Stimulated activated CD4-positive, alpha-beta T cell treated with anti-CD3 and anti-CD28 coated beads, TNF-alpha, amount 100 ng/mL, for 1 hour (primary cell): ENCODE measurements at places on chromosomes 4 and X.

DNA sequence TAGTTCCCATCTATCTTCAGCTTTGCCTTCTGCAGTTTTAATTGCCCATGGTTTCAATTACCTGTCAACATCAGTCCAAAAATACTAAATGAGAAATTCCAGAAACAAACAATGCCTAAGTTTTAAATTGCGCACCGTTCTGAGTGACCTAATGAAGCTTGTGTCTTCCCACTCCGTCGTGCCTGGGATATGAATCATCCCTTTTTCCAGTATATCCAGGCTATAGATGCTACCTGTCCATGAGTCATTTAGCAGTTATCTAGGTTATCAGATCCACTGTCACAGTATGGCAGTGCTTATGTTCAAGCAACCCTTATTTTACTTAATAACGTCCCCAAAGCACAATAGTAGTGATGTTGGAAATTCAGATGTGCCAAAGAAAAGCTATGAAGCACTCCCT, 363.6 kb upstream of the FAM241A start:
- DNase-seq: no peak

DNA sequence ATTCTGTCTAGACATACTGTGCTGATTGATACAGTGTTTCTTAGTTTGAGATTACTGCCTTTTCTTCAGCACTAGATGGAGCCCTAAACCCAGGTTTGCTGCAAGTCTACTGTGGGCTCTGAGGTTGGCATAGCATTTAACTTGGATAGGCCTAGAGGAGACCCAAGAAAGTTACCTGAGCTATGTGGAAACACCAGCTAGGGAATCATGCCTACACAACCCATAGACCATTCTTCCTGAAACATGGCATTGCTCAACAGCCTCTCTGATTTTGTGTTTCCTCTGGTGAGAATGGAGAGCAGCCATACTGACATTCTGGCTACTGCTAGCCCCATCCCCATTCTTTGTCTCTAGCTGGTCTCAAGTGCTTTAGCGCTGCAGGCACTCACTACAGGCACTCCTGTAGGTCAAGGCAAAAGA, 287.7 kb upstream of the PCDH18 start:
- no peak for DNase-seq

- DNase-seq: no peak
These were observed 182.5 kb upstream of the NPY2R start for GRCh38 chr4:155025762-155026457.

DNA sequence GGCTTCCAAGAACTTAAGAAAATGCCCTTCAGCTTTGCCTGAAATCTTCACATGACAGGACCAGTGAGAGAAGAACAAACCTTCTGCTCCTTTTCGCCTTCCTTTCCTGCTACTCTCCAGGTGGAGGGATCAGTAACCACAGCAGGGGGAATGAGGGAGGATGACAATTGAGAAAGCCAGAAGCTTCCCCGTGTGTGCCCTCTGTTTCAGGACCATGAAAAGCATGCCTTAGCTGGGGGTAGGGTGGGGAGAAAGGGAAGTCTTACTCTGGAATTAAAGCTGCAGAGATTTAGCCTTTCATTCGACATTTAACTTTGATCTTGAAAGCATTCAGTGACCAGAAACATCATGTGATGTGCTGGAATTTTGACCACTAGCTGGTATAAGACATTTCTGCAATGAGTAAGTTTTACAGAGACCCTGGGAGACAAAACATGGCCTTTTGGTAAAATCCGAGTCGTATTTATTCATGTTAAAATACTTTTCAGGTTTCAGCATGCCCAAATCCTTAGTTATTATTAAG, 10.6 kb upstream of the PUDP start:
- no peak for DNase-seq

DNA sequence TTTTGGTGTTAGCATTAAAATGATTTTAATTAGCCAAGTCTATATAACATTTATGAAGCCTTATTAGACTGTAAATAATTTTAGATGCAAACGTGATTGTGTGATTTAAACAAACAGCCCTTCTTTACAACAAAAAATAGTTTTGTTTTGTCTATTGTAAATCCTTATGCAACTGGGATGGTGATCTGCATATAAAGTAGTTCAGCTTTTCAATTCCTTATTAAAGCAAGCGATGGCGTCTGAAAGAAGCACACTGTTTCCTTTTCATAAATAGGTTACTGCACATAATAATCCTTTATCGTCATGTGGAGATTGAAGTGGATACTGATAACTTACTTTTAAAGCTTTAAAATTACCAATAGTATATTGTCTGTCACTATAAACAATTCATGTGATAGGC, 8.8 kb downstream of the SLITRK2 start:
- no peak for DNase-seq

DNA sequence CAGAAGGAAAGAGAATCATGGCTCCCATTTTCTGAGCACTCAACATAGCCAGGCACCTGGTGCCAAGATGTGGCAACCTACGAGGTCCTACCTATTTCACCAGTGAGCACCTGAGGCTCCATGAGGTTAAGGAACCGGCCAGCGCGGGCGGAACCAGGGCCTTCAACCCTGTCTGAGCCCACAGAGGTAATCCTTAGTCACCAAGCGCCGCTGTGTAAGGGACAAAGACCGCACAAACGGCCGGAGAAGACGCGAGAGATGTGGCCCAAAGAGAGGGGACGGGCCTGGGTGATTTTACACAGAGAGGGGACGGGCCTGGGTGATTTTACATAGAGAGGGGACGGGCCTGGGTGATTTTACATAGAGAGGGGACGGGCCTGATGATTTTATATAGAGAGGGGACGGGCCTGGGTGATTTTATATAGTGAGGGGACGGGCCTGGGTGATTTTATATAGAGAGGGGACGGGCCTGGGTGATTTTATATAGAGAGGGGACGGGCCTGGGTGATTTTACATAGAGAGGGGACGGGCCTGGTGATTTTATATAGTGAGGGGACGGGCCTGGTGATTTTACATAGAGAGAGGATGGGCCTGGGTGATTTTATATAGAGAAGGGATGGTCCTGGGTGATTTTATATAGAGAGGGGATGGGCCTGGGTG, 114.2 kb downstream of the SMIM20 start:
- no peak for DNase-seq

- no peak for DNase-seq
These were observed 37.2 kb upstream of the FAM9C start for GRCh38 chrX:13081395-13082205.

DNA sequence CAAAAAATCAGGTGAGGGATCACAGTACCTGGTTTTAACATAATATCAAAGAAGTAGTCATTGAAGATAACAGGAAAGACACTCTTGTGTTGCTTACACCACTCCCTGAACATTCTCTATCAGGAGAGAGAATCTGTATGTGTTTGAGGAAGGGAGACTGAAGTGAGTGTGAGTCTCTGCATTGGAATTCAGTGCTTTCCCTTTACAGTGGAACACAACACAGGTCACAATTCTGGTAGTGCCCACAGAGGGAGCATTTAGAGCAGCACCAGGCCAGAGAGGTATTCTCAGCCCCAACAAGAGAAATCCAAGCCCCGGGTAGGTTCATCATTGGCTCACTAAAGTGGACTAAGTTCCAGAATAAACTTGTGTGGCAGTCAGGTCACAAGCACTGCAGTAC, 64.7 kb upstream of the UBQLN2 start:
- DNase-seq: no peak
